T-helper 17 cell (primary cell): ENCODE measurements at places on chromosomes 13 and 19.

GRCh38 chr19:47644743-47645482 lies 36.0 kb downstream of the BICRA start:
- DNase-seq = no peak

DNA sequence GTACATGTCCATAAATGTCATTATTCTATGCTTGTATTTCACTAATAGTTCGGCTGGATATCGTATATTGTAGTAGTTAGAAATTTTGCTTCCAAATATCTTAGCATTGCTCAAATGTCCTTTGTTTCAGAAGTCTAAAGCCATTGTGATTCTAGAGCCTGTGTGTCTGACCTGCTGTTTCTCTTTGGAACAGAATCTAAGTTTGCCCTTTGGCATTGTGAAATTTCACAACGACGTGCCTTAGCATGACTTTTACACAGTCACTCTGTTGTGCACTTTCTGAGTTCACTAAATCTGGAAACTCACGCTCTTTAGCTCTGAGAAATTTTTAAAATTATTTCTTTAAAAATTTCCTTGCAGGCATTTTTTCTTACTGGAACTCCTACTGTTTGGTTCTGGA lies 152.2 kb downstream of the TBC1D4 start:
- DNase-seq = no peak

GRCh38 chr13:73985783-73986182 lies 148.4 kb downstream of the KLF12 start:
- DNase-seq = no peak

DNA sequence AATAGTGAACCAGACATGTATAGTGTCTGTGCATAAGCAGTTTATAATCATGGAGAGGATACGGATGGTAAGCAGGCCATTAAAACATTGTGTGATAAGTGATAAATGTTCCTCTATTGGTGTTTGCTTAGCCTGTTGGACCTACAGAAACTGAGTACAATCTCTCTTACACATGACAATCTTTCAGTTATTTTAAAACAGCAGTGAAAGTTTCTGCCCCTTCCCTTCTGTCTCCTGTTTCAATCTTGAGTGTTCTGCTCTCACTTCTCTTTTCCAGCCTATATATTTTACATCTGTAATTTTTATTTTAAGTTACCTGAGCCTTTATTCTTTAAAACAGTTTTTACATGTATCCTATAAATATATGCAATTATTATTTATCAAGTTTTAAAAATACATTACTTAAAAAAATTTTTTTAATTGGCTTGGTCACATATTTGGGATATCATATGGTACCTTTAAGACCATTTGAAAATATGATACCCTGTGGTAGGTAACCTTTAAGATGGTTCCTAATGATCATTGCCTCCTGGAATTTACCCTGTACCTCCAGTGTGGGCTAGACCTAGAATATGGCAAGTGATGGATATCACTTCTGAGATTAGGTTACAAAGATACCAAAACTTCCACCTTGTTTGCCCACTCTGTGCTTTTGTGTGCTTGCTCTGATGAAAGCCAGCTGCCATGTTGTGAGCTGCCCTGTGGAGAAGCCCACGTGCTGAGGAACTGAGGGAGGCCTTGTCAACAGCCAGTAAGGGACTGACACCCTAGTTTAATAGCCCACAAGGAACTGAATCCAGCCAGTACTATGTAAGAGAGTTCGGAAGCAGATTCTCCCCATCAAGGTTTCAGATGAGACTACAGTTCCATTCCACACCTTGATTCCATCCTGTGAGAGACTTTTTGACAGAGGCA lies 99.3 kb downstream of the DHRS12 start:
- DNase-seq = no peak

- no peak for DNase-seq
These were observed 154.7 kb upstream of the TSC22D1 start for GRCh38 chr13:44730851-44731250.

GRCh38 chr13:33231339-33231738 lies 54.2 kb downstream of the STARD13 start:
- no peak for DNase-seq

DNA sequence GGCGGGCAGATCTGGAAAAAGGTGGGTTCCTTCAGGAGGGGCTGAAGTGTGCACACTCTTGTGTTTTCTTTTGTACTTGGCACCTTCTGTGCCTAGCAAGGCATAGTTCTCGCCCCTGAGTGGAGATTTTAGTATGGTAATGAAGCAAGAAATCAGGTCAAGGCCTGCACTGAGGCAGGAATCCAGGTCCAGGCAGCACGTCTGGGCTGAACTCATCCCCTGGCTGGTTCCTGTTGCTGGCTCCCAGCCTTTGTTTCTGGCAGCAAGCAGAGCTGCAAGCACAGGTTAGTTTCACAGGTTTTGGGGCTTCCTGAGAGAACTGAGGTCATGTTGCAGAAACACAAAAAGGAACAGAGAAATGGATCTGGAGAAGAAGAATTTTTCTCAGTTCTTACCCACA lies 21.2 kb downstream of the SIGLEC7 start:
- DNase-seq = no peak
